Activated naive CD8-positive, alpha-beta T cell treated with anti-CD3 and anti-CD28 coated beads for 36 hours (primary cell): ENCODE measurements at places on chromosomes 1 and 21. TPM values are rescaled to one million over a fixed set of nuclear protein-coding genes. Genes with fewer than 3 reads are reported as not detected.

DNA sequence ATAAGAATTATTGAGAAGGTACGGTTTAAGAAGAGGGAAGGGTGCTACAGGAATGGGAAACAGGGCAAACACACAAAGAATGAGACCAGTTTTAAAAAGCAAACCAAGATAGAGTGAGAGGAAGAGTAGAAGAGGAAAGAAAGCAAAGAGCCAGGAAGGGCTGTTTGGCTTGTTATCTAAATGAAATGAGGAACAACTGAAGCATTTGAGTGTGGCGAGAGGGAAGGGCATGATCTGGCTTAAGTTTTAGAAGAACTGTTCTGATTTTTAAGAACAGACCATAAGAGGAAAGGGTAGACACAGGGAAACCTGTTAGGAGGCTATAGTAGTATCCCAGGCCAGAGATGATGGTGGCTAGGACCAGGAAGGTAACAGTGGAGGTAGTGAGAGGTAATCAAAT lies 73.8 kb downstream of the TUT4 start:
- DNase-seq, result no peak

- no peak for DNase-seq
These were observed 55.4 kb downstream of the EPRS1 start for GRCh38 chr1:219990782-219991510.

DNA sequence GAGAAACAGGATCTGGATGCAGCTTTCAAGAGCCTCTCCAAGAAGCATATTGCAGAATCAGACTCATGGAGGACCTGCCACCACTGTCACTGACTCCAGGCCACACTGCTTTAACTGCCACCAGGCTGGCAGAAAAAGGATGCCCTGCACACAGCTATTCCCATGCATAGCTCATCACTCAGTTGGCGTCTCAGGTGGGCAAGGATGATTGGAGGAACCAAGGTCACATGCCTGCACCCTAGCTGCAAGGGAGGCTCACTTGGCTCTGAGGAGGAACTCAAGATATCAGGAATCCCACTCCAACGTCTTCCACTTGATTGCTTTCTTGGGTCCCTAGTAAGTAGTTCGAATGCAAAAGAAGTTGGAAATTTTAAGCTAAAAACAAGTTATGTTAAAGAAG lies 19.6 kb upstream of the SPOCD1 start:
- no peak for DNase-seq

GRCh38 chr1:164263540-164263939 lies 295.4 kb upstream of the PBX1 start:
- DNase-seq, result no peak

RPE65 gene
- not detected for total RNA-seq

RGS18 gene
- not detected for total RNA-seq
